ENCODE measurements at places on chromosomes 3 and 15.

DNA sequence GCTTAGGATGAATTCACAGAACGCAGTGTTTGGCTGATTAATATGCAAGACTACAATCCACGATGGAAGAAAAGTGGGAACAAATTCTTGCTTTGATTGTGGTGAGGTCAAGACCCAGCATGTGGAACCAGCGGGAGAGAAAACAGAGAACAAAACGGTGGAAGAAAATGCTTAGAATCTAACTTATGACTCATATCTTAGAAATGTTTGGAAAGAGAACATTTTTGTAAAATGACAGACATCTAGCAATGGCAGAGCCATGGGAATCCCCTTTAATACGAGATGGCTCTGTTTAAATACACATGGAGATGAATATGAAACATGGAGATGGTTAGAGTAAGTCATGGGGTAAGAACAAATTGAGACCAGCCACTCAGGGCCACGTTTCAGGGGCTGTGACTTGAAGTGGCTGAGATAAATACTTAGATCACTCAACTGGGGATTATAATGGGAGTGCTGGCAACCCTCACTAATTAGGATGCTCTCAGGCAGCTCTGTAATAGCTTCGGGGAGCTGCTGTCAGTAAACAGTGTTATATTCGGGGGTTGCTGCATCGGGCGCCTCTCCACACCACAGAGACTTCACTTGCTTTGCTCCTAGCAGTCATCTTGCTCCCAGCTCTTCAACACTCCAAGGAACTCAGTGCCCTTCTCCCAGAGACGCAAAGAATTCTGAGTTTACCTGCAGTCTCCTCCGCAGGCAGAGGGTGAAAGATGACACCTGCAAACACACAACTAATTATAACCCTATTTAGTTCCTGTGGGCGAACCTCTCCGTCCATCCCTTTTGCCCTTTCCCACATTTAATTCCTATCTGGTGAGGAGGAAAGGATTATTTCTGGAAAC, 68.0 kb upstream of the ONECUT1 start:
- no peak for DNase-seq

DNA sequence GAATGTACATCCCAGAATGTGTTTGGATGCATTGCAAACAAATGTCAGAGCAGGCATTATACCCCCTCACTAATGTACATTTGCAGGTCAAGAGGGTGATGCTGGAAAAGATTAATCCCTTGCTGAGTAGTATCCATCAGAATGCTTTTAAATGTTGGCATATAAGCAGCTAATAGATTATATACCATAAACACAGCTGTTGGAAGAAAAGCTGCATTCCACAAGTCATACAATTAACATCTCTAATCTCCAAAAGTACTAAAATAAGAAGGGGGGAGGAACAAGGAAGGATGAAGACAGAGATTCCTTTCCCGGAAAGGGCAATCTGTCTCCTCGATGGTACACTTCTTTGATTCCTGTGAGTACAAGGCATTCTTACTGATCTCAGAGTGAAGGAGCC, 445.7 kb upstream of the CDIN1 start:
- no peak for DNase-seq

- DNase-seq, result no peak
Measured at GRCh38 chr15:54388746-54389145, 410.5 kb downstream of the UNC13C start.

DNA sequence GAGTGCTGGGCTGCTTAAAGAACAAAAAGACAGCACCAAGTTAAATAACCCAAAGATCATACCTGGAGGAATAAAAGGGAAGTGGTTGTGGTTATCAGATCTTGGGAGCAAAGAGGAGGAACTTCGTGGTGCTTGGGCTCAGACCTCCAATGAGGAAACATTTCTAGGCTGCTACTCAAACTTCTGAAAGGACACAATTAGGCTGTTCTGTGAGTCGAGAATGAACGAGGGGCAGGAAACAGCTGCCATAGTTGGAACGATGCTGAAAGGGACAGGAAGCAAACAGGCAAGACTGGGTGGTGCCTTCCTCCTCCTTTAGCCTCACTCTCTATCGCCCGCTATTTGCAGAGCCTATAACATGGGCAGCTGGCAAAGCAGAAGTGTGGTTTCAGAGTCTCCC, 276.3 kb upstream of the ARRDC4 start:
- DNase-seq, result no peak

GRCh38 chr3:52990637-52991036, 55.2 kb downstream of the SFMBT1 start:
- no peak for DNase-seq

- DNase-seq, result no peak
Measured at GRCh38 chr3:11769704-11770476, 76.8 kb downstream of the TAMM41 start.

DNA sequence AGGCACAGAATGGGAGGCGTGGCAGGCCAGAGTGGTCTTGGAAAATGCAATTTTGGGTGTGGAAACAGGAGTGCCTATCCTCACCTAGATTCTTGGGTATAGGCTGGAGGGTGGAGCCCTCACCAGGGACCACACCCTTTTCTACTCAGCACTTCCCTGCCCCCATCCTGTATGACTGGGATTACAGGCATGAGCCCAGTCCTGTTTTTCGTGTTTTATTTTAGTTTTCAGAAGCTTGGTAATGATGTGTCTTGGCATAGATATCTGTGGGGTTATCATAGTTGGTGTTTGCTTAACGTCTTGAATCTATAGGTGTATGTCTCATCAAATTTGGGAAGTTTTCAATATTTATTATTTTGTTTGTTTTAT, 248.7 kb upstream of the CBLB start:
- no peak for DNase-seq

Measured in C1 segment of cervical spinal cord (tissue), 14 donors.